Thoracic aorta (tissue), 2 donors: ENCODE measurements at places on chromosomes 5 and 9.

DNA sequence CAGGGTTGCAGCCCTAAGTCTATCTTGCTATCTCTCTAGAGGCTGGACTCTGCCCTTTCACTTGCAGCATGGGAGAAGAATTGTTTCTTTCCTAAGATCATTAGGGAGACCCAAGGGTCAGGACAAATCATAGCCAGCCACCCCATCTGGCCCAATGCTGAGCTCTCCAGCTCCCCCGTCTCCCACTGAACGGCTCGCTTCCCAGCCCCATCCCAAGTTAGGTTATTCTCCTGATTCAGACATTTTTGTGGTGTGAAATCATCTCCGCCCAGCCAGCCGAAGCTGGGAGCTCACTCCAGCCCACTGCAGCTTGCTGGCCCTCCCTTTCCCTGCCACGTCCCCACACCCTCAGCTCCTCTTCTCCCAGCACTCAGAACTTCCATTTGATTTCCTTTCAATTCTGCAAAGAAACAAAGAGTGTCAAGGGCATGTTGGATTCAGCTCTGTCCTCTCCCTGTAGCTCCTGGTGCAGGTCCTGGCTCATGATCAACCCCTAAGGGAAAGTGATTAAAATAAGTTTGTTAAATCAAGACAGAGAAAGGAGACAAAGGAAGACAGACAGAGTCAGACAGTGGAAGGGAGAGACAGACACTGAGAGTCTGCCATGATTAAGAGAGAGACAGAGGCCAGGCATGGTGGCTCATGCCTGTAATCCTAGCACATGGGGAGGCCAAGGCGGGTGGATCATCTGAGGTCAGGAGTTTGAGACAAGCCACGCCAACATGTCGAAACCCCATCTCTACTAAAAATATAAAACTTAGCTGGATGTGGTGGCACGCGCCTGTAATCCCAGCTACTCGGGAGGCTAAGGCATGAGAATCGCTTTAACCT lies 12.6 kb upstream of the SPARC start:
- H3K27ac ChIP-seq: peak overlapping the region; percentile 97
- no peaks in the 10 kb centered on the region for H3K27me3 ChIP-seq
- peaks cover 40% of the 10 kb centered on the region for H3K4me1 ChIP-seq
- H3K4me3 ChIP-seq: peak overlapping the region; percentile 45

DNA sequence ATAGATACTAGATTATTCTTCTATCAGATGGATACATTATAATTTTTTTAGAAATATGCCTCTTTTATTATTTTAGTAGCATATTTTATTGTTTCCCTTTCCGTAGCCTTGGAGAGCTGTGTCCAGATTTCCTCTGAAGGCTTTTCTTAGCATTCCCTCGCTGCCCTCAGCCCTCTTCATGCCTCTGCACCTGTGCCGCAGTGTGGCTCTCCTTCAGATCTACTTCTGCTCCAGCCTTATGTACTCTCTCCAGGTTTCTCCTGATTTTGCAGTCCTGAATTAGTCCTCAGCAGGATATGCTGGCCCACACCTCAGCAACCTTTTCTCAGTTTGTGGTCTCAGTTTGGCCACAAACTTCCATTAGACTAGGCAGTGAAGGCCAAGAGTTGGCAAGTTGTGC lies 1052.0 kb downstream of the TAF11L14 start:
- no peaks in the 10 kb centered on the region for H3K27me3 ChIP-seq
- H3K27ac ChIP-seq: no peak overlapping the region
- no peak overlapping the region for H3K4me3 ChIP-seq
- no peak for DNase-seq

GRCh38 chr9:81804306-81804705 lies 115.0 kb upstream of the TLE1 start:
- H3K4me1 ChIP-seq: peaks cover 4% of the 10 kb centered on the region
- H3K27ac ChIP-seq: peak overlapping the region; percentile 22
- no peaks in the 10 kb centered on the region for H3K27me3 ChIP-seq
- no peak for DNase-seq

DNA sequence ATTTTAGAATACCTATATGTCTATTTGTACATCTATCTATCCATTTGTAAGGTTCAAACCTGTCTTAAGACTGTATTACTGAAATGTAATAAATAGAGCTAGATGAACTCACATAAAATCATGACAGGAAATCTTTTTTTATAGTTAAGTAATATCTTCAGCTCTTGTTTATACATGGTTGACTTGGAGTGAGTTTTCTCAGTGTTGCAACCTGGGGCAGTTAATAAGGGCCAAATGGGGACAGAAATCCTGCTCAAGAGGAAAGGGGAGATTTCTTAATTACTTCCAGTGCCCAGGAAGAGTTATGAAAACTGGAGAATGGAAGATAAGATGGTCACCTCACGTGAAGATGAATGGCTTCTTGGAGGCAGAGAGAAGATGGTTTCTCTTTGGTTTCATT lies 265.1 kb upstream of the FBXL7 start:
- DNase-seq: no peak
- no peaks in the 10 kb centered on the region for H3K4me1 ChIP-seq
- no peak overlapping the region for H3K27ac ChIP-seq
- H3K4me3 ChIP-seq: no peak overlapping the region

- H3K36me3 ChIP-seq: no peaks in the 10 kb centered on the region
- H3K27me3 ChIP-seq: no peaks in the 10 kb centered on the region
- H3K4me1 ChIP-seq: no peaks in the 10 kb centered on the region
These were observed 13.0 kb downstream of the RGS7BP start for GRCh38 chr5:64518793-64519192.

GRCh38 chr5:57324861-57325260 lies 151.0 kb downstream of the GPBP1 start:
- H3K4me3 ChIP-seq: no peak overlapping the region
- no peaks in the 10 kb centered on the region for H3K27me3 ChIP-seq
- DNase-seq: no peak
- H3K4me1 ChIP-seq: no peaks in the 10 kb centered on the region
- no peaks in the 10 kb centered on the region for H3K36me3 ChIP-seq

DNA sequence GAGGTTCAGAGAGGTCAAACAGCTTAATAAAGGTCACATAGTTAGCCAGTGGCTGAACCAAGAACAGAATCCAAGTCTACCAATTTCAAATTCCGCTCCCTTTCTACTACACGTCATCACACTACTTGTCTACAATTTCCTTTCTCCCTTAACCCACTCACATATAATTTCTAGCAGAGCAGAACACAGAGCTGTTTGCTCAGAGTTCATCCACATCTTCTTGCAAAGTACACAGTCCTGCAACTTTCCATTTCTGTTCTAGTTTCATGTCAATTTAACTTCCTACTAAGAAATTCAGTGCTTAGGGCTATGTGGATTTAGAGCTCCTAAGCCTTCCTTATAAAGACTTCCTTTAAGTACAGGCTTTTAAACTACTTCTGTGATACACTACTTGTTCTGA lies 61.3 kb downstream of the MEGF9 start:
- no peaks in the 10 kb centered on the region for H3K4me1 ChIP-seq
- H3K27ac ChIP-seq: no peak overlapping the region
- DNase-seq: no peak
- H3K4me3 ChIP-seq: no peak overlapping the region
- H3K36me3 ChIP-seq: no peaks in the 10 kb centered on the region
- no peaks in the 10 kb centered on the region for H3K27me3 ChIP-seq

DNA sequence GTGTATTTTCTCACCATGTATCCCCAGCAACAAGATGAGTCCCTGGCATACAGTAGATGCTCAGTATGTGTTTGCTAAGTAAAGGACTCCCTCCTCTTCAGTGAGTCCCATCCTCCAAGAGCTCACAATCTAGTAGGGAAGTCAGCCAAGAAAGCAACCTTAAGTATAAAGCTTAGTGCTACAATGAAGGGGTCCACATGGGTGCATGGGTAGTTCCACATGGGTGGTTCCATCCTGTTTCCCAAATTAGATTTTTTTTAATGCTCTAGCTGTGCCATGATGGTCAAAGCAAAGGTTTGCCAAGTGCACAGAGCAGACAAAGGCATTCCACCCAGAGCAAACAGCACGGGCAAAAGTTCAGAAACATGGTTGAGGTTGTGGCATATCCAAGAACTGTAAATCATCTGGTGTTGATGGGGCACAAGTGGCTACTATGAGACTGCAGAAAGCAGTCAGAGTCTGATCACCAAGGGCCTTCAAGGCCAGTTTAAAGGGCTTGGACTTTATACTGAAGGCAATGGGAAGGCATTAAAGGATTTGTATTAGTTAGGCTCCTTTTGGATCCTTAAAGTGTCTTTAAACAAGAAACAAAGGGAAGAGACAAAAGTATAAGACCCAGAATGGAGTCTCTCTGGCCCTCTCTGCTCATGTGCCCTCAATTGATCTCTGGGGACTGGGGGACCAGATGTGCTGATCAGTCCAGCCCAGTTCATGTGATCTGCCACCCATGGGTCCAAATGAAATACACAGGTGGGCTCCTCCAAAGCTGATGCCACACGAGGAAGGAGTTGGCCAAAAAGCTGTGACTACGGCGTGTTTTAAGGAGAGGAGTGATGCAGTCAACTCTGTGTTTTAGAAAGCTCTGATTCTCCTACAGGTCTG lies 9.0 kb upstream of the CPLX2 start:
- H3K27me3 ChIP-seq: no peaks in the 10 kb centered on the region
- no peak overlapping the region for H3K27ac ChIP-seq
- H3K36me3 ChIP-seq: no peaks in the 10 kb centered on the region
- no peaks in the 10 kb centered on the region for H3K4me1 ChIP-seq

DNA sequence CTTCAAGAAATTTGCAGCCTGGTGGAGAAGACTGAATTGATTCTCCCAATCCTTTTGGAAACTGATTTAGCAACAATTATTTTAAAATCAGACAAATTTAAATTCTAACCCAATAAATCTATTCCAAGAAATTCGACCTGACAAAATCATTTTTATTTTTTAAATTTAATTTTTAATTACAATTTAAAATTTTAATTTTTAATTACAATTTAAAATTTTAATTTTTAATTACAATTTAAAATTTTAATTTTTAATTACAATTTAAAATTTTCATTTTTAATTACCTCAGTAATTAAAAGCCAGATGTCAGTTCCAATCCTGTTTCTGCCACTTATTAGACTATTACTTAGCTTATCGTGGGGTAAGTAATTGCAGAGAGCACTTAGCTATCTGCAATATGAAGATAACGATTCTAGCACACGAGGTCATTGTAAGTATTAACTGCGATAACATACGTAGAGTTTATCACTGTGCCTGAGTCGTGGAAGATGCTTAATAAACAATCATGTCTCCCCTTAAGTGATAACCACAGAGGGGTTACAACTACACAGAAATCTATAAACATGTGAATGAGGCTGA lies 346.4 kb upstream of the SLC24A2 start:
- H3K27me3 ChIP-seq: no peaks in the 10 kb centered on the region
- no peaks in the 10 kb centered on the region for H3K4me1 ChIP-seq
- no peak overlapping the region for H3K27ac ChIP-seq
- H3K4me3 ChIP-seq: no peak overlapping the region
- no peak for DNase-seq
- H3K36me3 ChIP-seq: no peaks in the 10 kb centered on the region
